ENCODE measurements at places on chromosomes 3 and 15.

GRCh38 chr3:190265126-190265525 is 57.1 kb downstream of the CLDN1 start:
- DNase-seq: no peak

- no peak for DNase-seq
Measured at GRCh38 chr15:72824112-72824511, 40.6 kb upstream of the ADPGK start.

GRCh38 chr3:171444001-171444690 is 16.1 kb downstream of the TNIK start:
- no peak for DNase-seq

GRCh38 chr15:76298986-76299385 is 12.3 kb downstream of the ETFA start:
- no peak for DNase-seq

DNA sequence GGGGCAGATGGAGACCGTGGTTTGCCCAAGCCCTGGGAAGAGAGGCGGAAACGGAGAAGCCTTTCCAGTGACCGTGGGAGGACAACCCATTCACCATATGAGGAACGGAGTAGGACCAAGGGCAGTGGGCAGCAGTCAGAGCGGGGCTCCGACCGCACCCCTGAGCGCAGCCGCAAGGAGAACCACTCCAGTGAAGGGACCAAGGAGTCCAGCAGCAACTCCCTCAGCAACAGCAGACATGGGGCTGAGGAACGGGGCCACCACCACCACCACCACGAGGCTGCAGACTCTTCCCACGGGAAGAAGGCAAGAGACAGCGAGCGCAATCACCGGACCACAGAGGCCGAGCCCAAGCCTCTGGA is 2.0 kb downstream of the RBM15B start:
- DNase-seq: no peak

- peak; percentile 17 for DNase-seq
Measured at GRCh38 chr15:90221246-90221900, 12.4 kb downstream of the CIB1 start.

- peak; percentile 99 for DNase-seq
Measured at GRCh38 chr3:120203016-120203415, 82.0 kb downstream of the GPR156 start.

- DNase-seq: no peak
Measured at GRCh38 chr3:32387512-32387911, 4.1 kb upstream of the CMTM7 start.

GRCh38 chr15:43134157-43134635 is 810 bp downstream of the TMEM62 start:
- DNase-seq: peak; percentile 11

GRCh38 chr15:70342554-70343548 is 245.1 kb upstream of the TLE3 start:
- DNase-seq: no peak

DNA sequence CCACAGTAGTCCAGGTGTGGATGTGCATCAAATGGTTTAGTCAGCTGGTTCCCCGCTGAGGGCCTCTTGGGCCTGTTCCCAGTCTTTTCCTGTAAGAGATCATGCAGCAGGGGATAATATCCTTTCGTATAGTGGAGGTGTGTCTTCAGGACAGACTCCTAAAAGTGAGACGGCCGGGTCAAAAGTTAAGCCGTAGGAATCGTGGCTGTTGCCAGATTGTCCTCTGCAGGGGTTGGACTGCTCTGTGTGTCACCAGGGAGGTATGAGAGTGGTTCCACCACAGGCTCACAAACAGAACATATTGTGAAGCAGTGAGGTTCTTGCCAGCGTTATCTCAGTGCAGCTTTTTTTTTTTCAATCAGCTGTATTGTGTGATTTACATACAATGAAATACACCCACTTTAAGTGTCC is 95.0 kb downstream of the VGLL4 start:
- DNase-seq: no peak

DNA sequence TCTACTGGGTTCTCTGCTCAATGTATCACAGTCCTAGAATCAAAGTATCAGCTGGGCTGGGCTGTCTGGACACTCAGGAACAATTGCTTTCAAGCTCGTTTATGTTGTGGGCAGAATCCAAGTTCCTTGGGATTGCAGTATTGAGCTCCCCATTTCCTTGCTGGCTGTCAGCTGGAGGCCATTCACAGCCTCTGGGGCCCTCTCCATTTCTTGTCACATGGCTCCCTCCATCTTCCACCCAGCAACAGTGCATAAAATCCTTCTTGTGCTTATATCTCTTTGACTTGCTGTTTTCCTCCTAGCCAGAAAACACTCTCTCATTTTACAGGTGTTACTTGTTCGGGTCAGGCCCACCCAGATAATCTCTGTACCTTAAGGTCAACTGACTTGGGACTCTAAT is 363.5 kb downstream of the IGSF11 start:
- no peak for DNase-seq

- DNase-seq: no peak
Measured at GRCh38 chr3:13217253-13217652, 144.0 kb upstream of the IQSEC1 start.

- DNase-seq: no peak
Measured at GRCh38 chr3:195888981-195889869, 19.1 kb downstream of the TNK2 start.

DNA sequence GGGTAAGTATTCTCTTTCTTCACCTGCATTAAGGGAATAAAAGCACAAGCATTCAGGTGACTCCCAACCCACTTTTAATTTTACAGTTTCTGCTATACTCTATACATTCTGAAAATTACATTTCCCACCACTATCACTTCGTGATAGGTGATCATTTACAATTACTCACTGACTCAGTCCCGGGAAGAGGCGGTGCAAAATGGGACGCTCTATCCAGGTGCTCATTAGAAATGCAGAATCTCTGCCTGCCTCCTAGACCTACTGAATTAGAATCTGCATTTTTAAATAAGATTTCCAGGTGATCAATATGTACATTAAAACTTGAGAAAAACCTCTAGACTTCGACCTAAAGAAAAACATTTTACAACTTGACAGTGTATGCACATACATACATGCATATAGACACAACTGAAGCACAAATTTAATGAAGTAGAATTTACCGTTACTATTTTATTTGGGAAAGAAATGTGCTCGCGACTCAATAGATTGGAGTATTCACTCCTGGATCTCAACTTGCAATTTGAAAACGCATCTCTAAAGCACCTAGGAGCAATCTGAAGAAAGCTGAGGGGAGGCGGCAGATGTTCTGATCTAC is 598 bp upstream of the TGFBR2 start:
- DNase-seq: no peak

GRCh38 chr3:51970606-51971300 is 3.1 kb downstream of the ABHD14B start:
- DNase-seq: no peak

GRCh38 chr3:150773616-150774192 is 10.7 kb upstream of the SIAH2 start:
- no peak for DNase-seq

DNA sequence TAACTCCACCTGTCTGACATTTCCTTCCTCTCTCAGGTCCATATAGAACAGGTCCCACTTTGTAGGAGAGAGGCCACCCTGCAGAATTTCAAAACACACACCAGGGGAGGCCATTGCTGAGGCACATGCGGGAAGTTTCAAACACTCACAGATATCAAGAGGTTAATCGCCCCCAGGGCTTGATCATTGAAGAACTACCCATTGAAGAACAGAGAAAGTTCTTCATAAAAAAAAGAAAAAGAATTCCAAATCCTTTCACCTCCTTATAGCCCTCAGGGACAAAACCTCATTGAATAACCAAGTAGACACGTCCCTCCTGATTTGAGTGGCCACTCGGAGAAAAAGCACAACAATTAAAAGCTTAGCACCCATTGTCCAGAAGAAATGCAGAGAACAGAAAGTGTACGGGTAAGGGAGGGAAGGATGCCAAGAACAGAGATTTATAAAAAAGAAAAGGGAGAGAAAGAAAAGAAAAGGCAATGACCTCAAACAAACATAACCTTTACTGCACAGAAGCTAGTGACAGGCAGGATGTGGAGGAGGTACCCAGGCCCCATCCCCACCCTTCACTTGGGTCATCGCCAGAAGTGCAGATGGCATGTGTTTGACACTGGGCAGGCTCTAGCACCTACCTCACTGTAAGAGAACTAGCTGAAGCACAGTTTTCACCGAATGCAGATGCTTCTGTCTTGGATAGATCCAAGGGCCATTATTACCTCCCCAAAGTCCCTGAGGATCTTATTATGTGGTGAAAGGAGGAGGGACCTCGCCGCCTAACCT is 112.3 kb upstream of the HES1 start:
- no peak for DNase-seq

DNA sequence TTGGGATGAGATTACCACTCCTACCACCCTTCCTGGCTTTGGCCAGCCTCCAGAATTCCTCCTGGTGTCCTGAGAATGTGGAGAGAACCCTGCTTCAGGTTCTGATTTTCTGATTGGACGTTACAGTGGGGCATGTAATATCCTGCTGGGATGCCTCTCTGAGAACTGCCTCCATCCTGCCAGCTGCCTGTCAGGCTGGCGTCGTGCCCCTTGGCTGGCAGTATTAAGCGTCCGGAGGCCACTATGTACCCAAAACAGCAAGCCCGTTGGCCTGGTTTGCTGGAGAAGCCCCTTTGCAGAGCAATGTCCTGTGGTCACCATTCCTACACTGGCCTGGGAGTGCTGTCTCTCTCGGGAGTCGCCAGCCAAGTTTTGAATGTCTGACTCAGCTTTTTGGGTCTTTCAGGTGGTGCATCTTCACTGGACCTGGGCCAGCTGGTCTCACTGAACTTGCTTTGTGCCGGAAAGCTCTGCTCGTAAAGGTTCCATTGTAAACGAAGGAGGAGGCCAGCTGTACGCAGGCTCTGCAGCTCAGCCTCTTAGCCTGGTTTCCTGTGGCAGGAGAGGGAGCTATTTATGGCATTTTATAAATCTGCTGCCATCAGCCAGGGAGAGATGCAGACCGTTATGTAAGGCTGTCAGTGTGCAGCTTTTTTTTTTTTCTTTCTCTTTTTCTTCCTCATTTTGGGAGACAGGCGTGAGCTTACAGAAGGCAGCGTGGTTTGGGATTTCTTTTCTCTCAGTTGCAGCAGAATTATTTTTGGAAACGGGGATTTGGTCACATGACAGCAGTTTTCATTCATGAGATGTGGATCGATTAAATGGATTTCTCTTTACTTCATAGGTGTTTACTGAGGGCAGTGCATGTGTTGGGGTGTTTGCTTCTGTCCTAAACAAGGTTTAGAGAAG is 19.0 kb upstream of the TRAK1 start:
- DNase-seq: peak; percentile 89

GRCh38 chr3:183394150-183394549 is 34.3 kb downstream of the MCF2L2 start:
- no peak for DNase-seq

DNA sequence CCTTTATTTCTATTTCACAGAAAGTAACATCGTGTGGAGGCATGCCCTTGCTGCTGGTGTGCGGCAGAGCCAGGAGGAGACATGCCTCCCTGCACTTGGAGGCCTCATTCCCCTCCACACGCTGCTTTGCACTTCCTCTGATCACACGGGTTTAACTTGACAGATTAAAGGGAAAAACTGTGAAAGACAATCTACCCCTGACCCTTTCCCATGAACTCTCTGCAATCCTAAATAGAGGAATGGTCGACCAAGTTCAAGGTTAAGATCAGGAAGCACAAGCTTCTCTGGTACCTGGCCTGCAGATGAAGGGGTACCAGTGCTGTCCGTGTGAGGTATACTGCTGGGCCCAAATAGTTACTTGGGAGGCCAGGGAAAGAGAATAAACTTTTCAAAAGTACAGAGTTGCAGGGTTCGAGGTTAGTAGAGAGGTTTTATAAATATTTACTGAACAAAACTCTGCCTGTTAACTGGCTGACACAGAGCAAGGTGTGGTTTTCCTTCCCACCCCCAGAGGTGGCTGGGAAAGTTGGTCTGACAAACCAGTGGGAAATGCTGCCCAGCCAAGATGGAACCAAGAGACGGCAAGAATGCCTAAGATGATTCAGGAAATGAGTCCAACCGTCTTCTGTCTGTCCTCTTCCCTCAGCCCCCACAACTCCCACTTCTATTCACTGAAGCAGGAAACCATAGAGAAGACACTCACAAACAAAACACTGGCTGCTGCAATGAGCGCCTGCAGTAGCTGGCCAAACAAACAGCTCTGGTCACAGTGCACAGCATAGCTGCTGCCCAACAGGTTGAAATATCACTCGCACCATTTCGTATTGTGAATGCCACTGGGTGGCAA is 79.6 kb downstream of the IGF2BP2 start:
- DNase-seq: no peak

All from AML-193 (cell line).